ENCODE measurements at places on chromosomes 11 and 22.

GRCh38 chr11:71470946-71471345 lies 17.9 kb downstream of the NADSYN1 start:
- DNase-seq: no peak

GRCh38 chr11:72293391-72293790 lies 49.4 kb upstream of the PHOX2A start:
- DNase-seq: no peak

GRCh38 chr22:46734830-46735453 lies 3.1 kb downstream of the CERK start:
- peak; percentile 61 for DNase-seq

- no peak for DNase-seq
Observed at GRCh38 chr11:26867286-26867685, 126.6 kb upstream of the FIBIN start.

DNA sequence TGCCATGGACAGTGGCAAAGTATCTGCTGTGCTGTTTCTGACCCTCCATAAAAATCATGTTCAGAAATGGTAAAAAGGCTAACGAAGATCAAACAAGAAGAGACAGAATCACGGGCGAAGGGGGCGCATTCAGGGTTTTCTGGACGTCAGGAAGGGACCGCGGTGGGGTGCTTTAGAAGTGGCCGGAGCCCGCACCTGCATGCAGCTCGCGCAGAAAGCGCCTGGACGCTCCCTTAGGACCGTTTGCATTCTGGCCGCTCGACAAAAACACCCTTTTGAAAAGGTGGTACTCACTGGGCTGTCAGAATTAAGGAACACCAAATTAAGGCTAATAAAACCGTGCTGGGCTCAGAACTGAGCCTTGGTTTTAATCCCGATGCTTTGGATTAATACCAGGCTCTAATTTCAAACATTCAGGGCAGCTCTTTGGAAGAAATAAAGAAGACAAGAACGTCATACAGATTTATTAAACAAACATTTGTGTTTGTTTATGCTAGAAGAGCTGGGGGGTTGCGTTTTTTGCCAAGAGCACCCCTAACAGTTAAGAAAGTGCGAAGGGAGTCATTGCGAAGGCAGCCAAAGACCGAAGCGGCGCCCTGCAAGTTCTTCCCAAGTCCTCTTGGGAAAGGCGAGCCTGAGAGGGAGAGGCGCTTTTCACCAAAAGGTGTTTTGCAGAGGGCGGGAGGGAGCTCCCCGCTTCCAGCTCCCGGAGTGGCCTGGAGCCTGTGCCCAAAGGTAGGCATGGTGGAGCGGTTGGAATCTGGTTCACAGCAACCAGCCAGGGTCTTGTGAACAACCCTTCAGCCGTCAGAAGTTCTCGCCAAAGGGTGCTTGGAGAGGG lies 47.7 kb upstream of the DBX1 start:
- DNase-seq: no peak

- no peak for DNase-seq
Observed at GRCh38 chr11:60941371-60942119, 10.4 kb downstream of the SLC15A3 start.

DNA sequence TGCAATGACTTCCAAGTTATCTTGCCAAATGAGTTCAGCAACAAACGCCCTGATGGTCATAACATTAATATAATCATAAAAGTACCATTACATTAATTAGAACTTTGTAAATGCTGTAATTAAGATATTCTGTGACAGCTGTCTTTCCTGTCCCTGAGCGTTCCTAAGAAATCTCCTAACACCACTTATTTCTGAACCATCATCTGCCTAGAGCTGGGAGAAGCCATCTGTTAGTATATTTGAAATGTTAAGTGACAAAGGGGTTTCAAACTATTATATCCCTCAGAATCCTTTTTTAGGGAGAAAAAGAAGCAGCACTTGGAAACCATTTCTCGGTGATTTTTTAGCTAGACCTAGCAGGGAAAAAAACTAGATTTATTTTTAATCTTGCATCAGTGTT lies 657.5 kb downstream of the FAM181B start:
- no peak for DNase-seq
